Activated CD8-positive, alpha-beta memory T cell treated with anti-CD3 and anti-CD28 coated beads, Interleukin-2, amount 50 U/mL, for 4 hours (primary cell): ENCODE measurements at places on chromosomes 12 and 14.

DNA sequence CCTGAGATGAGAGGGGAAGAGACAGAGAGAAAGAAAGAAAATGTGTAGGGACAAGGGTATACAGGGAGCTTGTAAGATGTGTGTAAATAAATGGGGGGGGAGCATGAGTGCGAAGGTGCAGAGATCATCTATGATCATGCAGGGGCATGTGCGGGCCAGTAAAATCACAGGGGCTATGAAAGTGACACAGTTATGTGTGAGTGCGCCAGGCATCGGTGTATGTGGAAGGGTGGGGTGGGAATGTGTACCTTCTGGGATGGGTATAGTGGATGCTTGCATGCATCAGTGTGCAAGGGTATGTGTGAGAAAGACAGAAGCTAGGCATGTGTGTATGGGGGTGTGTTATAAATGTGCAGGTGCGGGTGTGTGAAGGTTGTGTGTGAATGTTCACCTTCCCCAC lies 18.4 kb upstream of the KRT78 start:
- DNase-seq: no peak

DNA sequence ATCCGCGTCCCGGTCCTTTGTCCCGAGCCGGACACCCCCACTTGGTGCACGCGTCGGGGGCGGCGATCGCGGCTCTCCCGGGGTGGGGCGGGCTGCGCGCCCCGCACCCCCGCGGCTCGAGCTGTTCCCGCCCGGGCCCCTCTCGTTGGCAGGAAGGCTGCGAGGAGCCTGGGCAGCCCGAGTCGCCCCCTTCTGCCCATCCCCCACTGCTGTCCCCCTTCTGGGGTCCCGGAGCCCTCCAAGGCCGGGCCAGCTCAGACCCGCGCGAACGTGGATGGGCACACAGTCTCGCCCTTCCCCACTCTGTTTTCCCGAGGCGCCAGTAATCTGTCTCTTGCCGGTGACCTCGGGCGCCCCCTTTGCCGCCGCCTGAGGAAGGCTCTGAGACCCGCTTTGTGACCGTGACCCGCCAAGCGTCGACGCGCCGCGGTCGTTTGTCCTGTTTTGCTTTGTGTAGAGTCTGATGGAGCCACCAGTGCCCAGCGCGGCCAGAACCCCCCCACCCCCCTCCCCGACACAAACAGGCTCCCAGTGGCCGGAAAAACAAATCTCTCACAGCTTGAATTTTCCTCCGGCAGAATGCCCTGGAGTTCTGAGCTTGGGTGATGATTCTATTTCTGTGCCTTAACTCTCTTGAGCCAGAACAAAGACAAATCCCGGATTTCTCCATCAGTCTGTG lies 610 bp downstream of the C14orf132 start:
- peak; percentile 22 for DNase-seq

GRCh38 chr12:3973973-3974644 lies 100.9 kb upstream of the PARP11 start:
- DNase-seq: no peak

DNA sequence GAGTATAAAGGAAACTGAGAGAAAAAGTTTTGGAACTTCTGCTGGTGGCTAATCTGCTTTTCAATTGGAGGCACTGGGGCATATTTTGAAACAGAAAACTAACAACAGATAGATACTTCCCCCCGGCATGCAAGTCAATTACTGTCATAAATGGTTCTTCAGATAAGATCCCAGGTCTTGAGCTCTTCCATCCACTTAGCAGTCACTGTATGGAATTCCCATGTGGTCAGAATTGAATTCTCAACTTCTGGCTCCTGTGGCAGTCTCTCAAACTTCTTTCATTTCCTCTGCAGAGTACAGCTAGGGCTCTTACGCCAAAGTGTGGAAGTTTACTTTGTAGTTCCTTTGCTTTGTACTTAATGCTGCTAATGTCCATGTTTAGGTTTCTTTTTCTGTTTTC lies 452.2 kb downstream of the IPO8 start:
- no peak for DNase-seq

DNA sequence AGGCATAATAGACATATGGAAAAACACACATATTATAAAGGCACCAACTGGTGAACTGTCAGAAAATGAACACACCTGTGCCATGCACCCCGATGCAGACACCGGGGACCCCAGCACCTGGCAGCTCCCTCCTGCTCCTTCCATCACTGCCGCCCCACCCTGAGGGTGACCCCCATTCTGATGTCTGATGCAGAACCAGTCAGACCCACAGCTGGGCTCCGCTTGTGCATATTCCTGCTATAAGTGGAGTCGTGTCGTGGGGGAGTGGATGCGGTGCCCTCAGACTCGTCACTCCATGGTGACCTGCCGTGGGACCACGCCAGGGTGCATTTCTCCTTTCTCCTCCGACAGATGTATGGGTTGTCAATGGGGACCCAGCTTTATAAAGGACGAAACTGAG lies 45.7 kb upstream of the MEG3 start:
- DNase-seq: no peak

GRCh38 chr12:105480162-105480561 lies 149.7 kb downstream of the C12orf75 start:
- no peak for DNase-seq

GRCh38 chr12:71183018-71183417 lies 25.2 kb upstream of the TSPAN8 start:
- no peak for DNase-seq

DNA sequence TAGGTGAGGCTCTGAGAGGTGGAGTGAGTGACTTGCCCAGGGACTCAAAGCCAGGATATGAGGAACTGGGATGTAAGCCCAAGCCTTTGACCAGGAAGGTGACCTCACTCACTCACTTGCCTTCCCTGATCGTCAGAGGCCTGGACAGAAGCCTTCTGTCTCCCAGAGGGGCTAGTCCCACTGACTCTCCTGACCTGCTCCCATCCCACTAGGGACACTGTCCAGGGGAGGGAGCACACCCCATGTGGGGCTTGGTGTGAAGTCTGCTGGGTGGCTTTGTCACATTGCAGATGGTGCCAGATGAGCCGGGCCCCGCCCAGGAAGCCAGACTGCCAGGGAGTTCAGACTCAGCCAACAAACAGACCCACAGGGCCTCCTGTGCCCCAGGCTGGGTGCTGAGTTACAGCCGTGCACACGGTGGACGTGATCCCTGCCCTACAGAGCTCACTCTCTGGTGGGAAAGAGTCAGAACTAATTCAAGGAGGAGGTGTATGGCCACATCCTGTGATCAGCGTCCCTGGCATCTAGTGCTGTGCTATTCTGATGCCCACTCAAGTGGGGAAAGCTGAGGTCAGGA lies 28.3 kb downstream of the MMAB start:
- no peak for DNase-seq
